Islet precursor cell (in vitro differentiated cells): ENCODE measurements at places on chromosomes 7 and 10.

- DNase-seq = no peak
Measured at GRCh38 chr7:38675494-38676106, 44.4 kb upstream of the AMPH start.

DNA sequence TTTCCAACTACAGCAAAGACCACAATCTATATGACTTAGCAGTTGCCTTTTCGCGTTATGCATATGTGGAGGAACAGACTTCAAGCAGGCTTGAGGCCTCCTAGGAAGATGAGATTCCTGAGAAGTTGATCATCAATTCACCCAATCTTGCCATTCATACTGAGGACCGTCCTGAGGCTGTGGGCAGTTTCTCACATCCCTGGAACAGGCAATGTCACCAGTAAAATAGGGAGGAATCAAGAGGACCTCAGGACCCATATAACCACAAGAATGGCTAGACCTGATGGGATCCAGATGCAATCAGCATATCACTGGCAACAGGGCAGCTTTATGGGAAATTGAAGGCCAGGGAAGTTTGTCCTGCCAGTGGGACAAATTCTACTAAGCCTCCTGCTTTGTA lies 17.3 kb downstream of the KDM7A start:
- peak; percentile 92 for DNase-seq

DNA sequence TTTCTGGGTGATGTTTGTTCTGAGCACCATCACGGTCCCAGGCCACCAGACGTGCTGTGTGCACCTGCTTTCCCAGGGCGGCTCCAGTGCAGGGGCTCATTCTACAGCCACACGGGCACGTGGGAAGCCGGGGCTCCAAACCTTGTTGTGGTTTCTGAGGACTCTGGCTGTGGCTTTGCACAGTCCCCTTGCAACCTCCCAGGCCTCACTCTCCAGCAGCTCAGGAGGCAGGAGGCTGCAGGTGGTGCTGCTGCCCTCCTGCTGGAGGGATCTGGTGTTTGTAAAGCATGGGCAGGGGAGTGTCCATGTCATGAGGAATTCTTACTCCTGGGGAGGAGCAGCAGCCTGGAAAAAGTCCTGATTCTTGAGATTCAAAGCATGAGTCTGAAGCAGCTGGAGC lies 54.3 kb downstream of the INSYN2A start:
- DNase-seq = no peak

GRCh38 chr7:102066476-102066875 lies 220.2 kb upstream of the SH2B2 start:
- DNase-seq = no peak

DNA sequence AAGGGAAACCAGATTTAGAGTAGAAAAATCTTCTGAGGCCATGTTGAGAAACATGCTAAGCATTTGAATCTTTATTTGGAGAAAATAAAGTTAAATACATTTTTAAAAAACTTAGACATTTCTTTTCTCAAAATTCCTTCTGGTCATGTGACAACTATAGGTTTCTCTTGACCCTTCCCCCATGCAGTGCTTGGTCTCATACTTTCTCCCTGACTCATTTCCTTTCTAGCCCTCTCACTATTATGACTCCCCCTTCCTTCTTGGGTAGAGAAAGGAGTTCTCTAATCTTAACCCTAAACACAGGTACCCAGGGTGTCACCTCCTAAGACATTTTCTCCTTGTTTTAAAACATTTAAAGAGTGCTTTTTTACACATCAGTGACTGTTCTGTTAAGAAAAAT lies 179.5 kb upstream of the TMEM106B start:
- peak; percentile 66 for DNase-seq

DNA sequence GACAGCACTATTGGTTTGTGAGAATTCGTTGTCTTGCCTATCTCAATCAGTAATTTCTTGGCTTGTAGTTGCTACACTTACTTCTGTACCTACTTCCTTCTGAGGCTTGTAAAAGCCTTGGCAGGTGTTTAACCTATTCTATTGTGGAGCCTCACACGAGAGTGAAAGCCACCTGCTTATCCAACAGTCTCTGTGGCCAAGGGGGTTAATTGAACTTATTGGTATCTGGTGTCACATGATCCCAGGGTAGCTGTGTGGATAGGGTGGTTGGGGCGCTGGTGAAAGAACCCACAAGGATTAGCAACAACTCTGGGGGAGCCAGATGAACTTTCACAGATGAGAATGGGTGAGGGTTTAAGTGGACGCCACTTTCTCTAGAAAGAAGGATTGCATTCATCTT lies 13.9 kb upstream of the ATP6V0E2 start:
- DNase-seq = no peak

DNA sequence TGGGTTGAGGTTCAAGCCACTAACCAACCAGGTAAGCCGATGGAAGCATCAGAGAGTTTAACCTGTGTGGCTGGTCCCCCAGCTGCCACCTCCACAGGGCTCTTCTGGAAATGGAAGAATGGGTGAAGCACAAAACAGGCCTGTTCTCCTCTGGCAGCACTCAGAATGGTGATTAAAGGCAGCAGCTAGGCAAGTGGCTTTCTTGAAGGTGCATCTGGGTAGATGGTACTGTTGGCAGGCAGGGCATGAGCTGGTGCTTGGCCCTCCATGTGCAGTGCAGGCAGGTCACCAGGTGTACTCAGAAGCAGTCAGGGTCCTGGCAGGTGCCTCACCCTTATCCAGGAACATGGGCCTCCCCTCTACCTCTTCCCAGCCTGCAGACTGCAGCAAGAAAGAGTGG lies 11.5 kb downstream of the AKR1E2 start:
- DNase-seq = no peak

- peak; percentile 99 for DNase-seq
Measured at GRCh38 chr10:77889277-77889903, 37.2 kb downstream of the DLG5 start.

DNA sequence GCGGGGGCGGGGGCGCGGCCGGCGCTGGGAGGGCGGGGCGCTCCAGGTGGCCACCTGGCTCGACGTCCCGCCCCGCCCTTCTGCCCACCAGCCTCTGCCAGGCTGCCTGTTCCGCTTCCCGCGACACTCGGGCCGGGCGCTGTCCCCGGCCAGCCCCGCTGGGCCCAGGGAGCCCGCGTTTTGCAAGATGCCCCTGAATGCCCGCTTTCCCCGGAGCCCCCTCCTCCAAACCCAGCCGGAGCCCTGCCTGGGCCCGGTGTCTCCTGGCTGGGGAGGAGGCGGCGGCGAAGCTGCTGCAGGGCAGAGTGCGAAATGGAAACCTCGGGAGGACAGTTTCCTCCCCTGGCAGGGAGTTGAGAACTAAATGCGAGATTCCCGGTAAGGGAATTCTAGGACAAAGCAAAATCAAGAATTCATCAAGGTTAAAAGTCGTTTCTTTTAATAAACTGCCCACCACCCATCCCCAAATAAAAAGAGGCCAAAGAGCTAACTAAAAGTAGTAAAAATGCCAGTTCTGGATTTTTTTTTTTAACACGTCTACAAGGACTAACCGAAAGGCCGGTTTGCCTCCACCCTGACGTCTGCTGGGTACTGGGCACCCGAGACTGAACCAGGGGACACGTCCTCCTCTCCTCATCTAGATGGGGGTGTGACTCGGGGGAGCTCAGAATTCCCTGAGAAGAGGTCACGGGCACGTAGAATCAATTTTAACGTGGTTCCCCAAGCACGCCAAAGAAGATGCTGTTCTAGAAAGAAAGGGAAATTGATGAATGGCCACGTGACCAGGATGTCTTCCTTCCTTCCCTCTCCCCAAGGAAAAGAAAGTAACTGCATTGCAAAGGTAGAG lies 200.4 kb upstream of the NFE2L3 start:
- DNase-seq = no peak

- DNase-seq = peak; percentile 62
Measured at GRCh38 chr10:124387078-124387874, 31.4 kb downstream of the OAT start.

DNA sequence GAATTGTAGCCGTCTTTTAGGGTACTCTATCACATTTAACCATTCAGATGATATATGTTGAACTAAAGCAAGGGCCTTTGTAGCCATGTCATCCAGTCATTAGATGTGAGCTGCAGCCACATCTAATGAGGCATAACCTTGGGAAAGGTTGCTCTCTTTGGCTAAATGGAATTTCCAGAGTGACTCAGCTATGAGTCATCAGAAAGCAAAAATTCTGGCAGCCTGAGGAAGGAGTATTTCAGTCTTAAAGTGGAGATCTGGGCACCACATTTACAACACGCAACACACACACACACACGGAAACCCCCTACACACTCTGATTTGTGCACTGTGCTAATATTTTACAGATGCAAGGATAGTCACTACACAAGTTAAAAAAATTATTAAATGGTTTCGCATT lies 176.9 kb upstream of the ZWINT start:
- peak; percentile 82 for DNase-seq

DNA sequence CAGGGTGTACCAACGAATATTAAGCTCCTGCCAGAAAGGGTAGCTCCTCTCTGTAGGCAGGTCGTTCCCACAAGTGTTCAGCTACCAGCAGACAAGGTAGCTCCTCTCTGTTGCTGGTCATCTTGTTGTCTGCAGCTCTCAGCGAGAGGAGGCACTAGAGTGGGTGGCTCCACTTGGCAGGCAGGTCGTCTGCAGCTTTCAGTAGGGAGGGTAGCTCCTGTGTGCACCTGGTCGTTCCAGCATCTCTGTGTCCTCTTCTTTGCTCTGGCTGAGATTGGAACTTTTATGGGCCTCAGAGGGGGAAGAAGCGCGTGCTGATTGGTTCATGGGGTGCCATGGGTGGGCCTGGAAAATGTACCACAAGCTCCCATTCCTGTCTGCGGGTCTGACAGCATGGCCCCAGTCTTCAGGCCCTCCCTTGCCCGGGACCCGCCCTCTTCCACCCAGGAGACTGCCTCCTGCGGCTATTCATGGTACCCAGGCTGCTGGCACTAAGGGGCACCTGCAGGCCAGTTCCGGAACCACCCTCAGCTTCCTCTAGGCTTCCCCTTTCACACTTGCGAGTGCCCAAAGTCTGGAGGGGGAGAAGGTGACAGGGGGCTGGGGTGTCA lies 63.9 kb upstream of the CACNA2D1 start:
- no peak for DNase-seq

GRCh38 chr7:85469446-85470010 lies 282.7 kb upstream of the SEMA3D start:
- no peak for DNase-seq

DNA sequence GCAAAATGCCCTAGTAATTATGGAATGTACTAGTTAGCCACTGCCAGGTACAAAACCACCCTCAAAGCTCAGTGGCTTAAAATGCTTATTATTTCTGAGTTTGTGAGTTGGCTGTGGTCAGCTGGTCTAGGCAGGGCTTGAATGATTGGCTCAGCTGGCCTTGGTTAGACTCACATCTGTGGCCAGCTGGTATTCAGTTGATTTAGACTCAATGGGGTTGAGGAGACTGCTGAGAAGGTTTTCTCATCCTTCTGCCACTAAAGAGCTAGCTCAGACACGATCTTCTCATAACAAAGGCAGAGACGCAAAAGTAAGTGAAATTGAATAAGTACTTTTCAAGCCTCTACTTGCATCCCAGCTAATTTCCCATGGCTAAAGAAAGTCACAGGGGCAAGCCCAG lies 57.1 kb upstream of the CYP2C18 start:
- no peak for DNase-seq

DNA sequence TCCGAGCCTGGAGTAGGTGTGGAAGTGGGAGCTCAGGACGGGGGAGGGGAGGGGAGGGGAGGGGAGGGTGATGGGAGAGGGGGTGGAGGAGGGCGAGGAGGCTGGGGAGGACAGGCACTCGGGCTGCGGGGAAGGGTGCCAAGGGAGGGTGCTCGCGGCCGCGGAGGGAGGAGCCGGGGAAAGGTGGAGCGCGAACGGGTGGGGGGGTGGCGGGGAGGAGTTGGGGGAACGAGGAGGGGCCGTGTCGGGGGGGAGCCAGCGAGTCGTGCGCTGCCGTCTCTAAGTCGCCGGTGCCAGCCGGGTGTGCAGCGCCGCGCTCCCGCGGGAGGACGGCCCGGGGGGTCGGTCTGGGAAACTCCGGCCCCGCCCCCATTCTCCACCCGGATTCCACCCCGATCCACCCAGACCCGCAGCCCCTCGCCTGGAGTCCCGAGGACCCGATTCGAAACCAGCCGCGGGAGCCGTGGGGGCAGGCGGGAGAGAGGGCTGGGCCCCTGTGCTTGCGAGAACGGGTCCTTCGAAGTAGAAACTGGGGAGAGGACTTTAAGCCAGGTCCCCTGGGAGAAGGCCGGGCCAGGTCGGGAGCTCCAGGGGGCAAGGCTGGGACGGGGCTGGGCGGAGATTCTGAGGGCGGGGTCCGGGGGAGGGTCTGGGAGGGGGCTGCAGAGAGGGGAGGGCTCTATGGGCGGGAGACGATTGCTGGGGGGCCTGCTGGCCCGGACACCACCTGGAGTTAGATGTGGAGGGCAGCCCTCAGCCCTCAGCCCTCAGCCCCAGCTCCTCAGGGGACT lies at the start of gene ZNF467:
Gene ZNF467, minus strand, starts transcription at position 143 of the 791 bp plus-strand sequence. CDS start 2,556 bp downstream, outside the sequence.
- no peak for DNase-seq

DNA sequence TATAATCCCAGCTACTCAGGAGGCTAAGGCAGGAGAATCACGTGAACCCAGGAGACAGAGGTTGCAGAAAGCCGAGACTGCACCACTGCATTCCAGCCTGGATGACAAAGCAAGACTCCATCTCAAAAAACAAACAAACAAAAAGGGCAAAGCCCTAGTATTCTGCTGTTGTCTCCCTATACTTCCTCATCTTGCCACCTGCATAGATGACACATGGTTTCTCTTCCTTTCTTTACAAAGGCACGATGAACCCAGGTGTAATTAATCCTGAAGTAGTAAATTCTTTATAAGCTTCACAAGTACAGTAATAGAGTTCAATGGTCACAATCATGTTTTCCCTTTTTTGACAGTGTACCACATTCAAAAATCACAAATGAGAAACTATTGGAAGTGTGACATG lies 9.8 kb upstream of the ZNF727 start:
- no peak for DNase-seq

DNA sequence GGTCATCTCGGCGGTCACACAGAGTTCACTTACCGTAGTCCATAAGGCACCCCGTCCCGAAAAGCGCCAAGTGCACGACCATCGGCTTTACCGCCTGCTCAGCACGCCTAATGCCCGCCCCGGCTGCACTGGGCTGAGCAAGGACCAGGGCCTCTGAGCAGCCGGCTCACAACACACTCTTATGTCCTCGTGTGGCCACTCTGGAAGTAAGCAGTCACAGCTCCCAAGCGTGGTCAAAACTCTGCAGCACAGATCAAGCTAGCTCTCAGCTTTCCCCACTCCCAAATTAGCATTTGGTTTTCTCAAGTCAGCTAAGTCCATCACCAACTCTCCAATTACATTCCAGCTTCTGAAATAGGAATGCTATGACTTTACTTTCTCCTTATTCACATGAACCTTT lies 57.7 kb downstream of the MAD1L1 start:
- peak; percentile 41 for DNase-seq

- peak; percentile 64 for DNase-seq
Measured at GRCh38 chr7:143974459-143974858, 19.8 kb downstream of the OR2F1 start.
